ENCODE measurements at places on chromosomes 5 and 9.

- no peaks in the 10 kb centered on the region for H3K27me3 ChIP-seq
- no peaks in the 10 kb centered on the region for H3K4me1 ChIP-seq
- H3K36me3 ChIP-seq, result no peaks in the 10 kb centered on the region
- no peak overlapping the region for H3K27ac ChIP-seq
Observed at GRCh38 chr5:4144411-4145007, 548.9 kb downstream of the IRX1 start.

- no peaks in the 10 kb centered on the region for H3K27me3 ChIP-seq
- H3K4me3 ChIP-seq, result no peak overlapping the region
- no peaks in the 10 kb centered on the region for H3K36me3 ChIP-seq
- H3K27ac ChIP-seq, result no peak overlapping the region
- DNase-seq, result no peak
Observed at GRCh38 chr5:128036950-128037349, 46.6 kb upstream of the SLC12A2 start.

GRCh38 chr5:32042551-32042961, 131.6 kb downstream of the GOLPH3 start:
- H3K27me3 ChIP-seq, result no peaks in the 10 kb centered on the region
- H3K36me3 ChIP-seq, result no peaks in the 10 kb centered on the region
- no peaks in the 10 kb centered on the region for H3K4me1 ChIP-seq
- no peak overlapping the region for H3K4me3 ChIP-seq

GRCh38 chr5:42545038-42545437, 121.8 kb downstream of the GHR start:
- DNase-seq, result no peak
- no peaks in the 10 kb centered on the region for H3K36me3 ChIP-seq
- no peaks in the 10 kb centered on the region for H3K27me3 ChIP-seq
- H3K4me1 ChIP-seq, result peaks cover 11% of the 10 kb centered on the region

DNA sequence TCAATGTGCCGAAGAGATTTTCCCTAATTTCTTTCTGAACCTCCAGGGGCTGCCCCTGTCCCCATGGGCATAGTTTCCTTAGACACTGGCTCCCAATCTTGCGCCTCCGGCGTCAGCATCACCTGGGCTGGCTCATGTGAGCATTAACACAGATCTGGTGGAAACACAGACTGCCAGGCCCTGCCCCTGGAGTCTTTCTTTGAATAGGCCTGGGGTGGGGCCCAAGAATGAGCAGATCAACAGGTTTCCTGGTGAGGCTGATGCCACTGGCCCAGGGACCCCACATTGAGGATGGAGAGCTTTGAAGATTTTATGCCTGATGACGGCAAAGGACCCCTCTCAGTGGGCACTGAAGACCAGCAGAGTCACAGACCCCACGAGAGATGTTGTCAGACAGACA, 60.8 kb downstream of the ANKRD33B start:
- no peak overlapping the region for H3K27ac ChIP-seq
- H3K4me3 ChIP-seq, result no peak overlapping the region
- DNase-seq, result no peak

GRCh38 chr9:2411459-2412215, 209.9 kb upstream of the VLDLR start:
- no peak overlapping the region for H3K27ac ChIP-seq
- no peak for DNase-seq
- no peaks in the 10 kb centered on the region for H3K27me3 ChIP-seq
- no peaks in the 10 kb centered on the region for H3K4me1 ChIP-seq
- no peak overlapping the region for H3K4me3 ChIP-seq

GRCh38 chr5:140551872-140552271, 4.4 kb downstream of the EIF4EBP3 start:
- no peaks in the 10 kb centered on the region for H3K36me3 ChIP-seq
- H3K27ac ChIP-seq, result no peak overlapping the region
- DNase-seq, result no peak
- no peaks in the 10 kb centered on the region for H3K27me3 ChIP-seq
- H3K4me1 ChIP-seq, result peaks cover 25% of the 10 kb centered on the region

GRCh38 chr9:6414247-6414641, 1.2 kb downstream of the UHRF2 start:
- H3K4me3 ChIP-seq, result peak overlapping the region; percentile 44
- H3K27me3 ChIP-seq, result no peaks in the 10 kb centered on the region
- H3K36me3 ChIP-seq, result no peaks in the 10 kb centered on the region
- H3K4me1 ChIP-seq, result peaks cover 11% of the 10 kb centered on the region

- peaks cover 3% of the 10 kb centered on the region for H3K4me1 ChIP-seq
- no peak overlapping the region for H3K4me3 ChIP-seq
- H3K27me3 ChIP-seq, result no peaks in the 10 kb centered on the region
- H3K27ac ChIP-seq, result no peak overlapping the region
- no peaks in the 10 kb centered on the region for H3K36me3 ChIP-seq
- no peak for DNase-seq
Observed at GRCh38 chr5:152987131-152987530, 503.3 kb upstream of the GRIA1 start.

GRCh38 chr9:33620738-33621439, 96.8 kb downstream of the ANKRD18B start:
- DNase-seq, result peak; percentile 58
- no peak overlapping the region for H3K4me3 ChIP-seq
- H3K4me1 ChIP-seq, result peaks cover 9% of the 10 kb centered on the region
- peak overlapping the region; percentile 82 for H3K27ac ChIP-seq
- no peaks in the 10 kb centered on the region for H3K36me3 ChIP-seq

GRCh38 chr9:89686126-89686525, 81.3 kb downstream of the GADD45G start:
- no peaks in the 10 kb centered on the region for H3K4me1 ChIP-seq
- H3K27ac ChIP-seq, result peak overlapping the region; percentile 62
- H3K4me3 ChIP-seq, result no peak overlapping the region

DNA sequence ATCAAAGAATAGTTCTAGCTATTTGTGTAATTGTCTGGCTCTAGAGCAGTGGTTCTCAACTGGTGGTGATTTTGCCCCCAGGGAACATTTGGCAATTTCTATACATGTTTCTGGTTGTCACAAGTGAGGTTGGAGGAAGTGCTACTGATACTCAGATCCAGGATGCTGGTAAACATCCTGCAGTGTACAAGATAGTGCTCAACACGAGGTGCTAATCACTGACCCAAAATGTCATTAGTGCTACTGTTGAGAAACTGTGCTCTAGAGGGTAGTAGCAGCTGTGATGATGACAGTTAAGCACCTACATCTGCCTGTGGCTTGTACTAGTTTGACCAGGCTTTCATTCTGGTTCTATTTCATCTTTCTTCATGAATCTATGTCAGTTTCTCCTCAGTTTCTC, 22.1 kb downstream of the LRRC19 start:
- H3K4me1 ChIP-seq, result no peaks in the 10 kb centered on the region
- no peak for DNase-seq
- no peak overlapping the region for H3K27ac ChIP-seq

DNA sequence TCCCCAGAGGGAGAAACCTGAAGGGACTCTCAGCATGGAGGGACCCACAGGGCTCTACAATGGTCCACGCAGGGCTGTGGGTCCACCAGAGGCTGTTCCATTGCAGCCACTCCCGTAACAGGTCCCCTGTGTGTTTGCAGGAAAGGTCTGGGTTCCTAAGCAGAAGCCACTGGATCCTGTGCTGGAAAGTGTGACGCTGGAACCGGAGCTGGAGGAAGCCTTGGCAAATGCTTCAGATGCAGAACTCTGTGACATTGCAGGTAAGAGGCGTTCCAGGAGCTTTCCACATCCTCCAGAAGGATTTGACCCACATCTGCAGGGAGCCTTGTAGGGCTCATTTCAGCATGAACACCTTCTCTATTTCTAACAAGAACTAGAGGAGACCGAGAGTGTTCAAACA, 51.7 kb downstream of the TMOD1 start:
- no peak overlapping the region for H3K4me3 ChIP-seq
- no peaks in the 10 kb centered on the region for H3K36me3 ChIP-seq
- H3K27ac ChIP-seq, result no peak overlapping the region
- no peak for DNase-seq

DNA sequence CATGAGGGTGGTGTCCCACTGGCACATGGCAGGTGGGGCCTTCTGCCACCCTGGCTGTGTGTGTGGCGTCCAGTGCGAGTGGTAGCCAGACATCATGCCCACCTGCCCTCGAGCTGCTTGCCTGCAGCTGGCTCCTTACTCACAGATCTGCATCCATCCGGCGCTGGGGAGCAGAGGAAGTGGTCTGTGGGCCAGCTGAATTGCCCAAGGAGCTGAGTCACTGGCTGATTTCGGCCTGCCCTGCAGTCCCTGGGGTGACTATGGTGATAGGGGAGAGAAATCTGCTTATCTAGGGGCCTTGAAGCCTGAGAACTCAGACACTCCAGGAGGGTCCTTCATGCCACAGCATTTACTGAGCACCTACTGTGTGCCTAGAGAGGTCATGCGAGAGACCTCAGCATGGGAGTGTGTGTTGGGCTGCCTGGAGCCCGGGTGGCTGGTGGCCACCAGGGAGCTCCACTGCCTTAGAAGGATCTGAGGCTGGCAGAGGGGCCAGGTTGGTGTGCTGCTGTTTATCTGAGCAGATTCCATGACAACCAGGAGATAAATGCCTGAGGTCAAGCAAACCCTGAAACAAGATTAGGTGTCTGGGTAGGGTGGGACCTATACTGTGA, 57.1 kb downstream of the SLC22A5 start:
- peak overlapping the region; percentile 94 for H3K27ac ChIP-seq
- H3K27me3 ChIP-seq, result no peaks in the 10 kb centered on the region
- DNase-seq, result peak; percentile 78
- no peak overlapping the region for H3K4me3 ChIP-seq

- H3K27me3 ChIP-seq, result no peaks in the 10 kb centered on the region
- no peaks in the 10 kb centered on the region for H3K4me1 ChIP-seq
- no peak overlapping the region for H3K4me3 ChIP-seq
- no peaks in the 10 kb centered on the region for H3K36me3 ChIP-seq
Observed at GRCh38 chr5:143992496-143992895, 178.0 kb downstream of the YIPF5 start.

DNA sequence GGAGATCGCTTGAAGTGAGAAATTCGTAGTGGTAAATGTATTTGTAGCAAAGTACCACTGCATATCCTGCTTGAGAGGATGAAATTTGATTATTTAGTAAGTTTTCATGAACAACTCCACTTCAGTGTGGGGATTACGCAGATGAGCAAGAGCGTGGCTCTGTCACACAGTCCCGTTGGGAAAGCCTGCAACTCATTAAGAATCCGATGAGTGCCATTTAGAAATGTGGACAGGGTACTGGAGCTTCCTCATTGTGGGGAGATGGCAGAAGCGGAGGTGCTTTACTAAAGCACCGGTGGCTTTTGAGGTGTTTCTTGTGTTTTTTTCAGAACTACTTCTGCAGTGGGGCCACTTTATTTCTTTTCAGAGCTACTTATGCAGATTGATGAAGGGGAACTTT, 1.4 kb downstream of the TJP2 start:
- no peaks in the 10 kb centered on the region for H3K27me3 ChIP-seq
- peaks cover 28% of the 10 kb centered on the region for H3K4me1 ChIP-seq
- no peak overlapping the region for H3K4me3 ChIP-seq
- DNase-seq, result no peak
- peak overlapping the region; percentile 58 for H3K27ac ChIP-seq

- no peaks in the 10 kb centered on the region for H3K27me3 ChIP-seq
- no peaks in the 10 kb centered on the region for H3K4me1 ChIP-seq
- H3K36me3 ChIP-seq, result no peaks in the 10 kb centered on the region
- peak; percentile 84 for DNase-seq
- no peak overlapping the region for H3K4me3 ChIP-seq
- no peak overlapping the region for H3K27ac ChIP-seq
Observed at GRCh38 chr9:78369639-78370219, 72.8 kb downstream of the PSAT1 start.

DNA sequence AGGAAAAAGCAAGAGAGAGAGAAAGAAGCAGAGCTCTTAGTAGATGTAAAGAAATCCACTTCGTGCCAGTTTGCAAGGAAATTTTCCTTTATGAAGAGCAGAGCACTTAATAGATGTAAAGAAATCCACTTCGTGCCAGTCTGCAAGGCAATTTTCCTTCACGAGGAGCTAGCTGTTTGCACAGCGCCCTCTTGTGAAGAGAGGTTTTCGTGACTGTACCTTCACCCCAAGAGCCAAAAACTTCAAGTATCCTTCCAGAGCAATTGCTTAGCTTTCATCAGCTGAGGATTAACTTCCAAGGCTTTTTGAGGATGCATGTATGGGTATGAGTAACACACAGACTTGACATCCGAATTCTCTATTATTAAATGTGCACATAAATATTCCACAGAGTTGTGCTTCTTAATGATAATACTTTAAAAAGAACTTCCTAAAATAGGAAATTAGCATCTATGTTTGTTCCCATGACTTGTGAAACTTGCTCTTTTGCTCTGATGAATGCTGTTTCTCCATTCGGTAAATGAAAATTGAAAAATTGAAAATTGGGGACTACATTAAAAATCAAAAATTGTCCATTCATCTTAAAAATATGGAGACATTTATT, 525.6 kb downstream of the PDE4D start:
- H3K27ac ChIP-seq, result no peak overlapping the region
- no peaks in the 10 kb centered on the region for H3K36me3 ChIP-seq
- no peak overlapping the region for H3K4me3 ChIP-seq
- no peaks in the 10 kb centered on the region for H3K27me3 ChIP-seq

DNA sequence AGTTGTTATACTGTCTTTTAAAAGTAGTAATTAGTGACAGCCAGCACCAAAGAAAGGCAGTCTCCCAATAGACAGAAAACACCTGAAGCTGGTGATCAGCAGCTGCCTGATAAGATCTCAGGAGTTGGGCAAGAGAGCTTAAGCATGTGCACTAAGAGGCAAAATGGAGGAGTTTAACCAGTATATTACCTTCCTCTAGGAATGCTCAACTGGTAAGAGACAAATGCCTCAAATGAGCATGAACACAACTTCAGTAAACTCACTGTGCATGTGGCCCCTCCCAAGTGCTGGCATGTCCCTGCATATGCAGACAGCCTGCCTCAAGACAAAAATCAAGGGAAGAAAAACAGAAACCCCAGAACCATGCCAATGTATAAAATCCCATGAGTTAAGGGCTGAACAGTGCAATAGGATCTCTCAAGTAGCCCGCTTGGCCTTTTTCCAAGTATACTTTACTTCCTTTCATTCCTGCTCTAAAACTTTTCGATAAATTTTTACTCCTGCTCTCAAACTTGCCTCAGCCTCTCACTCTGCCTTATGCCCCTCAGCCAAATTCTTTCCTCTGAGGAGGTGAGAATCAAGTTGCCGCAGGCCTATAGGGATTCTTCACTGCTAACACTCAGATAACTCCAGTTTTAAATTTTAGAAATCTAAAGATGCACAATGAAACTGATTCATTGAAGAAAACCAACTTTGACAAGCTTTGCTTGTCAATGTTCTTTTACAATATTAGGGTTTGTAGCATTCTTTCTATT, 724.8 kb upstream of the RIOK2 start:
- no peaks in the 10 kb centered on the region for H3K4me1 ChIP-seq
- H3K4me3 ChIP-seq, result no peak overlapping the region
- H3K27ac ChIP-seq, result no peak overlapping the region
- DNase-seq, result no peak
- peaks cover 3% of the 10 kb centered on the region for H3K36me3 ChIP-seq
- no peaks in the 10 kb centered on the region for H3K27me3 ChIP-seq

- H3K27ac ChIP-seq, result no peak overlapping the region
- peaks cover 47% of the 10 kb centered on the region for H3K27me3 ChIP-seq
- no peak overlapping the region for H3K4me3 ChIP-seq
- DNase-seq, result no peak
- H3K36me3 ChIP-seq, result no peaks in the 10 kb centered on the region
Observed at GRCh38 chr5:176679365-176680225, 32.3 kb downstream of the TSPAN17 start.

Data from hepatocyte (in vitro differentiated cells).